ENCODE measurements at places on chromosomes 5 and 9.

DNA sequence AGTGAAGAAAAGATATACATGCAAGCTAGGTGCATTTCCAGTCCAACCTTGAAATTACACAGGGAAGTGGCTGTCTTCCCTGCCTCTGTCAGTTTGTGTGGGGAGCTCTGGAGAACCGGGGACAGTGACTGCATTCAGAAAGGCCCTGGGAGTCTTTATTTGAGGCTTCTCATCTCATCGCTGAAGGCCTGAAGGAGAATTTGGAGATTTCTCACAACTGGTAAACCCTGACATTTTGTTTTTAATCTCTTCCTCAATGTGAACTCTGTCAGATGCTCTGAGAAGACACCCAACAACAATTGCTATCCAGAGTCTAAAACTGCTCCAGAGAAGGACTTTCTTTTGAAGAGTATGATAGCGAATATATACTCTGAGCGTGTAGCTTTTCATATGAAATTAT lies 33.0 kb downstream of the MACIR start:
- no peak for DNase-seq

DNA sequence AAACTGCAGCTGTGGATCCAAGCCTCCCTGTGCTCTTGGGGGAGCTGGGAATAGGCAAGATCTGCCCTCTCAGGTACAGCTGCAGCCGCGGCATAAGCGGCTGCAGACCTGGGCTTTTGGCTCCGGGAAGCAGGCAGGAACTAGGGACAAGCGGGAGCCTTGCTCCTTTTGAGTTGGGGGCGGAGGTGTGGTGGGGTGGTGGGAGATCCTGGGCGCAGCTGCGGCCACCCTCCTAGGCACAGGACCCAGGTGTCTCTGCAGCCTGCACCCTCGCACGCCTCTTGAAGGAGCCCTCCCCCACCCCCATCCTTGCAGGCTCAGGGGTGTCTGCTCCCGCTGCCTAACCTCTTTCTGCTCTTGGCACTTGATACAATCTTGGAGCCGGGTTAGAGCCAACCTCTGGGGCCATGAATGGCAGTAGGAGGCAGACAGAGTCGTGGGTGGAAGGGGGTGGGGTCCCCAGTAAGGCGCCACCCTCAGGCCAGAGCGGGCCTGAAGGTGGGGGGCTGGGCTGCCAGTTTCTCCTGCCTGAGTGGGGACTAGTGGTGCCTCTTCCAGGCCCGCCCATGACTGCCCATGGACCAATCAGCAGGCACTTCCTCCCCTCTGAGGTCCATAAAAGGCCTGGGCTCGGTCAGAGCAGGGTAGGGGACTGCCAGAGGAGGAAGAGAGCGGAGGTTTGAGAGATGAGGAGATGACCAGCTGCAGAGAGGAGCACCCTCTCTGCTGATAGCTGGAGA lies 267.6 kb upstream of the TNC start:
- no peak for DNase-seq

DNA sequence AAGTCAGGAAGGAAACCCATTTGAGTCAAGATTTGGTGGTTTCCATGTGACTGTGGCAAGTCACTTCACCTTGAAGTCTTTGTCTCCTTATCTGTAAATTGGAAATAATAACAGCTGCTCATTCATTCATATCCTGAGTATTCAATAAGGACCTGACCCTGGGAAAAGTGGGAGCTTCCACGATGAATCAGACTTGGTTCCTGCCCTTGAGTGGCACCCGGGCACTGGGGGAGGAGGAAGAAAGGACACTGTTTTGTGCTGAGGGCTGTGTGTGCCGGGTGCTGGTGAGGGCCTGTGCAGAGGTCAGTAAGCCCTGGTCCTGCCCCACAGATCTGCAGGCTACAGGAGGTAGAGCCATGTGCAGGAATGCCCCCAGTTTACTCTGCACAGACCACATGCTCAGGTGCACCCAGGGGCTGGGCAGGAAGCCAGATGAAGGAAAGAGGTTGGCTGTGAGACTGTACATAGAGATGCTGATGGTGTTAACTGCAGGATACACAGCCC lies 6.8 kb downstream of the NDST1 start:
- no peak for DNase-seq

DNA sequence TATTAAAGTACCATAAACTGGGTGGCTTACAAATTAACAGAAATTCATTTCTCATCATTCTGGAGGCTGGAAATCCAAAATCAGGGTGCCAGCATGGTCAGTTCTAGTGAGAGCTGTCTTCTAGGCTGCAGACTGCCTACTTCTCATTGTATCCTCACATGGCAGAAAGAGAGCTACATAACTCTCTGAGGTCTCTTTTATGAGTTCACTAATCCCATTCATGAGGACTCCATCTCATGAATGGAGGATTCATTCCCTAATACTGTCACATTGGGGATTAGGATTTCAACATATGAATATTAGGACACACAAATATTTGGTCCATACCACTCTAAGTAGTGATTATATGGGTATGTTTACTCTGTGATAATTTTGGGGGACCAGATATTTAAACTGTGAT lies 84.0 kb downstream of the ERP44 start:
- no peak for DNase-seq
